ENCODE measurements at places on chromosomes 5 and 9.
A peak's percentile ranks its signal among the peaks of the same experiment; 100 is the strongest.

GRCh38 chr5:102971676-102972293 is 148.2 kb downstream of the GIN1 start:
- no peak for DNase-seq

GRCh38 chr5:460273-460625 is 17.3 kb downstream of the EXOC3 start:
- no peak for DNase-seq

DNA sequence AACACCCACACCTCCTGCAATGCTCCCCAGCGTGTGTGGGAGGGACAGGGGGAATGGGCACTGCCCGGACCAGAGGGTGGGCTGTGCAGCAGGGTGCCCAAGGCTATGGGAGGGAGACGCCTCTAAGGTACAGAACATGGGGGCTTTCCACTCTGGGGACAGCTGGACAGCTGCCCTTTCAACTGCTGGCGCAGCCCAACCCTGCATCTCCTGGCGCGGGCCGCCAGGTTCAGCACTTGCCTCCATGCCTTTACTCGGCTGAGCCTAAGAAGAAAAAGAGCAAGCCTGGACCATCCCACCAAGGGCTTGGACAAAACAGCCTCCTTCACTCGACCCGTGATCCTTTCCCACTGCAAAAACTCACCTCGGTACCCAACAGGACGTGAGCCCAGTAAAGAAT is 15.0 kb downstream of the AK8 start:
- DNase-seq = no peak

DNA sequence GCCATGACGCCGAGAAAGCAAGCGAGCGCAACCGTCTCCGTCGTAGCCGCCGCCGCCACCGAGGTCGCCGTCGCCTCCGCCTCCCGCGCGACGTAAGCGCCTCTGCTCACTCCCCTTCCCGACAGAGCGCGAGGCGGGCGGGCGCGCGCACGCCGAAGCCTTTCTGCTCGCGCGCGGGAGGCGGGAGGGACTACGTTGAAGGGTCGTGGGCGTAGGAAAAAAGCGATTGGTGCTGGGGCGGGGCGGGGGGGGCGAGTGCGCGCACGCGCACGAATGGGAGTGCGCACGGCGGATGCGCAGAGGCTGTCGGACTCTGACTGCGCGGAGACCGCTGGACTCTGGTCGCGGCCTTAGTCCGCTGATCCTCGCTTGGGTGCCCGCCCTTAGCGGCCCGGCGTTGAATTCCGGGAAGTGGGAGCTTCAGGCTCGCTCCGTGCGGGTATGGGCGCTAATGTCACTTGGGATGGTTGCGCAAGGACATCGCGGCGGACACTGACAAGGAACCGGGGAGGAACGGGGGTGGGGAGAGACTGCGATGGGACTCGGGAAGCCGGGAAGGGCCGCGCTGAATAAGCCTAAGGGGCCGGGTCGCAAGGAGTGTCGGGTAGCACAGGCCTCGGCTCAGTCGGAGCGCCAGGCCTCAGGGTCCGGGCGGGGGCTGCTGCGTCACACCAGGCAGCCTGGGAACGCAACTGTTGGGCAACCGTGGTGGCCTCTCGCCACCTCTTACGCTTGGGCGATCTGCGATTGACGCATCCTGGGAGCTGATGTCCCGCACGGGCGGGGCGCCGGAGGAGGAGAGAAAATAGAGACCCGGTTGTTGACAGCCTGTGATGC is at the start of gene CHD1:
CHD1 (minus strand) TSS at position 135 of the 837 bp plus-strand sequence. CDS start 2,621 bp downstream, outside the sequence.
- peak; percentile 92 for DNase-seq

GRCh38 chr9:110143950-110144545 is 63.9 kb downstream of the C9orf152 start:
- DNase-seq = no peak

DNA sequence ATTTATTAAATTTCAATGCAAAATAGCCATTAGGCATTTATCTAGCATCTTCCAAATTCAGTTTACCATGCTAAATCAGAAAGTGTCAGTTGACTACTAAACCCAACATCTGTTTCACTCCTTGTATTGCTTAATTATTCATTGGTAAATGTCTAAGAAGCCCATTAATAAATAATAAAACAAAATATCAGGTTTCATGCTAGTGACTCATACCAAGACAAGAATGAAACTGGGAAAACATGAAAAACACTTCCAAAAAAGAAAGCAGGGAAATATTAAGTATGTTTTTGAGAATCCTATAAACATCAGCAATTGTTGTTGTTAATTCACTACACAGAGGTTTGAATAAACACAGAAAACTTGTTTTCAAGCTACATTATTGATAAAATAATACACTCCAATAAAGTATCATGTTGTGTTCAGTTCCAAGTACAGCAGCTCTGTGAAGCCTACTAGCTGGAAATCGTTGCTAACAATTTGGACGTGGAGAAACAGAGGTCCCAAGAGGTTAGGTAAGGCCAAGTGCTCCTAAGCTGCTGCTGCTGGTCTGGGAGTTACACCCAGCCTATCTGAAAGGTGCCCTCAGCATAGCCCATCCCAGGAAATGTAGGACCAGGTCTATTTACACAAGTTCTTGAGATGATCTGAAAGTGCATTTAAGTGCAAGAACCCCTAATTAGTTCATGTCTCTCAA is 78.8 kb downstream of the GNAQ start:
- DNase-seq = no peak

DNA sequence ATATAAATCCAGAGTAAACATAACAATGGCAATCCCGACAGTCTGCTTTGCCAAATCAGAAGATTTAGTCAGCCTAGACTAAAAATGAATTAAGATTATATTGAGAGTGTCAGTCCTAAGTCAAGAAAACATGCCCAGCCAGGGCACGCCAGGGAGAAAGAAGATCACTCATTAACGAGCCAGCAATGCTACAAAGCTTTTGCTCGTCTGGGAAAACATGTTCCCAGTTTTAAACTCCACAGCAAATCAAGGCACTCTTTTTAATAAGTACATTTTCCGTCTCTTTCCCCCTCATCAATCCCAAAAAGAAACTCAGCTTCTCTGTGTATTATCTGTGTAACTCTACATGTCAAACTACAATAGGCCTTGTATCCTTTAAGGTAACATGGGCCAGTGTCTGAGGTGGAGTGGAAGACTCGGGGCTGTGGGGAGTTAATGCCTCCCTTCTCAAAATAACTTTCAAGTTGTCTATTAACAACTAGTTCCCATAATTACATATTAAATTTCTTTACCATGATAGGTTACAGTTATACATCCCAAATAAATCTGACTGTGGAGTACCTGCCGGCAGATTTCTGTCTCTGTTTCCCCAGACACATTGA is 40.9 kb downstream of the NFIB start:
- DNase-seq = no peak

Data from stimulated activated CD8-positive, alpha-beta memory T cell treated with anti-CD3 and anti-CD28 coated beads, Interleukin-12 subunit alpha, Interleukin-12 subunit beta, amount 100 ng/mL, for 4 hours (primary cell).